ENCODE measurements at places on chromosomes 11 and 22.

GRCh38 chr22:44925465-44926123 is 84.2 kb downstream of the PHF21B start:
- no peak for DNase-seq

DNA sequence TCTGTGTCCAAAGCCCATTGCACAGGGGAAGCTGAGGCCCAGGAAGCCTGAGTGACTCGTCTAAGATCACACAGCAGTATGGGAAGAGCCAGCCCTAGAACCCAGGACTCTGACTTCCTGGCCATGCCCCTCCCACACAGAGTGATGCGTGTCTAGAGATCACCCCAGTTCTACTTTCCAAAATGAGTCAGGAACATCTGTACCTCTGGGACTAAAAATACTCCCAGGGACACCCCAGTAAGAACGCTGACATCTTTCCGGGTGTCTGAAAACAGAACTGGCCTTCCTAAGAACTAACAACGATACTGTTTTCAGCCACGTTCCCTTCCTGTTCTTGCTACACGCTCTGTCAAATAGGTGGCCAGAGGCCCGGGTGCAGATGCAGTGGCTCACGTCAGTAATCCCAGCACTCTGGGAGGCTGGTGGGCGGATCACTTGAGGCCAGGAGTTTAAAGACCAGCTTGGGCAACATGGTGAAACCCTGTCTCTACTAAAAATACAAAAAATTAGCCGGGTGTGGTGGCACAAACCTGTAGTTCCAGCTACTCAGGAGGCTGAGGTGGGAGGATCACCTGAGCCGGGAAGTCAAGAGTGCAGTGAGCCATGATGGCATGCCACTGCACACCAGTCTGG is 21.7 kb upstream of the PDGFB start:
- no peak for DNase-seq

GRCh38 chr11:20261526-20261925 is 101.3 kb upstream of the DBX1 start:
- no peak for DNase-seq

DNA sequence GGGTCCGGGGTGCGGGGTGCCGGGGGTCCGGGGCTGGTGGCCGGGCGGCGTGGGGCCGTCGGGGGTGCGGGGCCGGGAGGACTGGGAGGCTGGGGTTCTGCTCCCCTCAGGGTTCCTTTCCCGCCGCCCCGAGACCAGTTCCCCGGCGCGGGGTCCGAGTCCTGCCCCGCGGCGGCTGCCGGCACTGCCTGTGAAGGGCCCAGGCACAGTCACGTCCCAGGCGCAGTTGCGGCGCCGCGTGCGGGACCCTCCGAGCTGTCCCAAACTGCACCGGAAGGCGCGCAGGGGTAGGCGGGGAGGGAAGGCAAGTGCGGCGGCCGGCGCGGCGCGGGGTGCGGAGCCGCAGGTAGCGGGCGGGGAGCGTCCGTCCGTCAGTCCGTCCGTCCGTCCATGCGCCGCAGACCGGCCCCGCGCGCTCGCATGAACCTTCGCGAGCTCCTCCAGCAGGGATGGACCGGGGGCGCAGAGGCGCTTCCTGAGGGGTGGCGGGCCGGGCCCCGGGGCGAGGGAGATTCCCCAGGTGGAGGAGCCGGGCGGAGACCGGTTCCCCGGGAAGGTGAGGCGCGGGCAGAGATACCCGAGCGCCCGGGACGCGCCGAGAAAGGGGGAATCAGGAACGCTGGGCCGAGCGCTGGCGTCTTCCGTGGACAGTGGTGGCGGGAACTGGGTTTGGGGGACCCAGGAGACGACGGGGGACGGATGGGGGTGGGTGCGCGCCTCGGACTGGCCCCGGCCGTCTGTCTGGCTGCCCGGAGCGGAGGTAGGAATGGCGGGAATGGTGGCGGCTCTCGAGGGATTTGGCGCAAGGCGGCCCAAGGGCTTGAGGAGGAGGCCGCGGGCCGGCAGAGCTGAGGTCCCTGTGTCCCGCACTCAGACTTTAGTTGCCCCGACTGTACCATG is 3.1 kb upstream of the ADORA2A start:
- DNase-seq: no peak

GRCh38 chr11:81495699-81496292 is 1237.9 kb downstream of the FAM181B start:
- no peak for DNase-seq

DNA sequence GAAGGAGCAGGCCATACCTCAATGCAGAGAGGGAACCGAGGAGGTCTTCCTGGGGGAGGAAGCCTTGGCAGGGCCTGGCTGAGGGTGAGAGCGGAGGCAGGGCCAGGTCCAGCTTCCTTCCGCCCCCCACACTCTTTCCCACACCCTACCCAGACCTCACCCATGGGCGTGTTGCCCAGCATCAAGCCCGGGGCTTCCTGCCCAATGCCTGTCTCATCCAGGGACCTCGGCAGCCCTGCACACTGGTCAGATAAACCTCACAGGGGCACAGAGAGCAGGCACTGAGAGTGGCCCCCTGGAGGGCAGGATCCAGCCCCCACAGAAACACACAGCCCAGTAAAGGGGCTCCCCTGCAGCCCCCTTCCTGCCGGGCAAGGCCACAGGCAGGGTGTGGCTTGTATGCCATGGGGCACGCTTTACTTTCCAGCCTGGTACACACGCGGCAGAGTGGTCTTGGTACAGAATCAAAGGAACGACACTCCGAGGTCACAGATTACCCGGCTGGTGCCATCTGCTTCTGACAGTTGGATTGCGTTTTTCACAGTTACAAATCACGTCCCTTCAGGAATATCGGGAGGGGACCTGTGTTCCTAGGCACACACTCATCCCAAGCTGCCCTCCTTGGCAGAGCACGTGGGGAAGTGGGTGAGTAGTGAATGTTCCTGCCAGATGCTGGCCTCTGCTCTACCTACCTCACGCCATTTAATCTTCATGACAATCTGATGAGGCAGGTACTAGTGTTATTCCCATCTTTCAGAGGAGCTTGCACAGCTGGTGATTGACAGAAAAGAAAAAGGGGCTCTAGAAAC is 20.0 kb upstream of the CD5 start:
- DNase-seq: no peak

Data from amygdala (tissue), 56 donors.